ENCODE measurements at places on chromosomes 6 and 20.

DNA sequence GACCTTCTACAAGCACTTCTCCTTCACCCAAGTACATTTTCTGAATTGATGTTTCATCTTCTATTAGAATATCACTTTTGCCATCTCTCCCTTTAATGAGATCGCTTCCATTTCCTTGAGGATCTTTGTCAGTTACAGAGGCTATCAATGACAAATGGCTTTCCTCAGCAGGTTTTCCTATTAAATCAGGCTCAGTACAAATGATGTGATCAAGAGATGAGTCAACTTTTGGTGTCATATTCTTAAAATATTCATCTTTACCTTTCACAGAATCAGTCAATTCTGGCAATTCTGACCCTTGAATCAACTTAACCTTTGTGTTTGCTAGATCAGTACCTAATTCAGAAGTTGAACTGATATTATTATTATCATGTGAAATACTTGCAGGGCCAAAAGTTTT is 37.3 kb downstream of the DST start:
- no peak overlapping the region for H3K27ac ChIP-seq
- H3K36me3 ChIP-seq, result peaks cover 23% of the 10 kb centered on the region
- H3K4me3 ChIP-seq, result no peak overlapping the region
- H3K27me3 ChIP-seq, result no peaks in the 10 kb centered on the region
- H3K4me1 ChIP-seq, result no peaks in the 10 kb centered on the region

DNA sequence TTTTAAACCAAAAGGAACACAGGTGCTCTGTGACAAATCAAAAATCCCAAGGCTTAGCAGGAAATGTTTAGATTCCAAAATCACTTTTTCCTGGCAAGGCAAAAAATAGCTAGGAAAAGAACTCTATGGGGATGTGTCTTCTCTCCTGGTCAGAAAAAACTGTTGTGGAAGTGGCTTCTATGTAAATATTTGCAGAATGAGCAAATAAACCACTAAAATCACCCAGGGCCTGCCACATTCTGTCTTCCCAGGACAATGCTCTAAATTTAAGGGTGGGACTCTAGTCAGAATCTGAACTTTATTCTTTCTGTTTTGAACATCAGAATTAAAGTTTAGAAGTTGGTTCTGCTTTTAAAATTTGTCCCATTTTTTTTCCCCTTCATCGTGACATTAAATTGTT is 29.3 kb downstream of the GCM1 start:
- H3K27ac ChIP-seq, result no peak overlapping the region
- H3K36me3 ChIP-seq, result no peaks in the 10 kb centered on the region

- H3K4me1 ChIP-seq, result no peaks in the 10 kb centered on the region
- no peak overlapping the region for H3K4me3 ChIP-seq
- H3K27ac ChIP-seq, result no peak overlapping the region
- DNase-seq, result no peak
- no peaks in the 10 kb centered on the region for H3K27me3 ChIP-seq
Observed at GRCh38 chr20:13441388-13441787, 197.3 kb downstream of the TASP1 start.

- H3K4me3 ChIP-seq, result no peak overlapping the region
- no peak for DNase-seq
- H3K4me1 ChIP-seq, result no peaks in the 10 kb centered on the region
- H3K27ac ChIP-seq, result no peak overlapping the region
Observed at GRCh38 chr20:16216227-16216913, 356.9 kb downstream of the KIF16B start.

DNA sequence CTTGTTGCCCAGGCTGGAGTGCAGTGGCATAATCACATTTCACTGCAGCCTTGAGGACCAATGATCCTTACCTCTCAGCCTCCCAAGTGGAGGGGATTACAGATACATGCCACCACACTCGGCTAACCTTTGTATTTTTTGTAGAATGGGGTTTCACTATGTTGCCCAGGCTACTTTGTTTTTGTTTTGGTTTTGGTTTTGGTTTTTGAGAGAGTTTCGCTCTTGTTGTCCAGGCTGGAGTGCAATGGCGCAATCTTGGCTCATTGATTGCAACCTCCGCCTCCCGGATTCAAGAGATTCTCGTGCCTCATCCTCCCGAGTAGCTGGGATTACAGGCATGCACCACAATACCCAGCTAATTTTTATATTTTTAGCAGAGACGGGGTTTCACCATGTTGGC is 105.5 kb downstream of the BMP7 start:
- no peaks in the 10 kb centered on the region for H3K36me3 ChIP-seq
- H3K27ac ChIP-seq, result no peak overlapping the region
- H3K4me3 ChIP-seq, result no peak overlapping the region
- DNase-seq, result no peak
- no peaks in the 10 kb centered on the region for H3K27me3 ChIP-seq

GRCh38 chr6:163554663-163555062 is 140.1 kb downstream of the QKI start:
- no peaks in the 10 kb centered on the region for H3K36me3 ChIP-seq
- H3K27me3 ChIP-seq, result no peaks in the 10 kb centered on the region
- no peak for DNase-seq
- no peaks in the 10 kb centered on the region for H3K4me1 ChIP-seq
- H3K27ac ChIP-seq, result no peak overlapping the region

DNA sequence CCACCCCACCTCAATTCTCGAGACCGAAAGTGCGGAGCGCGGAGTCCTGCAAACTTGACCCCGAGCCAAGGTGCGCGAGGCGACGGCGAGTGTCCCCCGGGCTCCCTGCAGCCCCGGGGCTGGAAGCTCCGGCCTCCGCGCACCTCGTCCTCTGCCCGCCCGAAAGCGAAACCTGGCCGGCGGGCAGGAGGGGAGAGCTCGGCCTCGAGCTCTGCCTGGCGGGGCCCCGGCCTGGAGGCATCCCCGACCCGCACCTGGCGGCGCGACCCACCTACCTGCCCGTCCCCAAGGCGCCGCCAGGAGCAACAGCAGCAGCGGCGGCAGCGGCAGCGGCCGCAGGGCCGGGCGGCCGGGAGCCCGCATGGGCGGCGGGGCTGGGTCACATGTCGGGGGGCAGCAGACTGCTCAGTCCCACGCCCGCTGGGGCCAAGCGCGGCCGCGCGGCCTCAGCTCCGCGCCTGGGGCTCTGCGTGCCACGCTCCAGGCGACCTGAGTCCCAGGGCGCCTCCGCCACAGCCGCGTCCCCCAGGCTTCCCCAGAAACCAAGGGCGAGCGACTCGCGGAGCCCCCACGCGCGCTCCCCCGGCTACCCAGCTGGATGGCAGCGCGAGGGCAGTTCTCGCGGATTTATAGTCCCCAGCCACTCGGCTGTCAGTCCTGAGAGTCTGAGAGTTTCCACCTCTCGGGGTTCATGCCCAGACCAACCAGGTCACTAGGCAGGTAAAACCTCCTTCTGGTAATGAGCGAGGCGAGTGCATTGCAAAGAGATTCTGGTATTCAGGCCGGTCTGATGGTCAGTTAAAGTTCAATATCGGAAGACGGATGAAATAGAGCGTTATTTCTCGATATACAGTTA is at the start of gene IL20RA:
IL20RA (minus strand) TSS at position 600 of the 856 bp plus-strand sequence; CDS start at position 363, 237 bp downstream.
- no peaks in the 10 kb centered on the region for H3K36me3 ChIP-seq
- H3K27ac ChIP-seq, result peak within 1 kb of the TSS; percentile 43
- no peak for DNase-seq
- H3K4me1 ChIP-seq, result peaks cover 15% of the 10 kb centered on the region

DNA sequence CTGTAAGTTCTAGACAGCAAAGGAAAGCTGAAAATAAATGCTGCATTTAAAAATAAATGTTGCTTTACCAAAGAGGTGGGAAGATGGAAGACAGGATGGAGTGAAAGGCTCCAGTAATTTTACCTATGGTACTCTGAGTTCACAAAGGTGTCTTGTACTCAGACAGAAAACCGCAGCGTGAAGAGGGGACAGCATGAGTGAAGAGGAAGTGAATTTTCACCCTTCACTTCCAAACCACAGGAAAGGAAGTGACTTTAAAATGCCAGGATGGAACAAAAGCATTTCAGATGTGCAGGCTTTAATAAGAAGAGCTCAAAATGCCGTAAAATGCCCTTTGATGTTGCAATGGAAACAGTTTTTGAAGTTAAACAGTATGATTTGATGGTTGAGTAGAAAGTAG is 91.2 kb upstream of the TINAG start:
- H3K4me3 ChIP-seq, result no peak overlapping the region
- DNase-seq, result no peak
- no peak overlapping the region for H3K27ac ChIP-seq
- no peaks in the 10 kb centered on the region for H3K36me3 ChIP-seq
- H3K4me1 ChIP-seq, result no peaks in the 10 kb centered on the region

- no peak for DNase-seq
- no peaks in the 10 kb centered on the region for H3K36me3 ChIP-seq
- no peak overlapping the region for H3K27ac ChIP-seq
- no peaks in the 10 kb centered on the region for H3K4me1 ChIP-seq
- no peak overlapping the region for H3K4me3 ChIP-seq
- no peaks in the 10 kb centered on the region for H3K27me3 ChIP-seq
Observed at GRCh38 chr6:112188906-112189305, 65.5 kb downstream of the LAMA4 start.

DNA sequence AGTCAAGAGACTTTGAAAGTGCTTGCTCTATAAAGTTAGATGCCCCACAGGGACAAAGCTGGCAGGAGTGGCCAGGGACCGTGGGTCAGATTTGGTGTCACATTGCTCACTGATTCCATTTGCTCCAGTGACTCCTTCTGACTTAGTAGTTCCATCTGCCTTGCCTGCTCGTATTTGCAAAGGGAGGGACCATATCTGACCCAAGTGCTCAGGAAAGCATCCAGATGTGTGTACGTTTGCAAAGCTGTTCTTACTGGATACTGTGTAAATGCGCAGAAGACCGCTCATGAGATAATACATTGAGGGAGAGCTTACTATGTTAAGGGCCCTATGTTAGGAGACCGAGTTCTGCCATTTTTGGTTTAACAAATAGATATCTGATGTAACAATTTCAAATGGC is 21.2 kb upstream of the CCN6 start:
- no peak overlapping the region for H3K27ac ChIP-seq
- 0 out of 2 replicates have a peak, but pooled peaks cover 4% of the 10 kb centered on the region for H3K27me3 ChIP-seq
- H3K4me3 ChIP-seq, result no peak overlapping the region
- H3K36me3 ChIP-seq, result no peaks in the 10 kb centered on the region

DNA sequence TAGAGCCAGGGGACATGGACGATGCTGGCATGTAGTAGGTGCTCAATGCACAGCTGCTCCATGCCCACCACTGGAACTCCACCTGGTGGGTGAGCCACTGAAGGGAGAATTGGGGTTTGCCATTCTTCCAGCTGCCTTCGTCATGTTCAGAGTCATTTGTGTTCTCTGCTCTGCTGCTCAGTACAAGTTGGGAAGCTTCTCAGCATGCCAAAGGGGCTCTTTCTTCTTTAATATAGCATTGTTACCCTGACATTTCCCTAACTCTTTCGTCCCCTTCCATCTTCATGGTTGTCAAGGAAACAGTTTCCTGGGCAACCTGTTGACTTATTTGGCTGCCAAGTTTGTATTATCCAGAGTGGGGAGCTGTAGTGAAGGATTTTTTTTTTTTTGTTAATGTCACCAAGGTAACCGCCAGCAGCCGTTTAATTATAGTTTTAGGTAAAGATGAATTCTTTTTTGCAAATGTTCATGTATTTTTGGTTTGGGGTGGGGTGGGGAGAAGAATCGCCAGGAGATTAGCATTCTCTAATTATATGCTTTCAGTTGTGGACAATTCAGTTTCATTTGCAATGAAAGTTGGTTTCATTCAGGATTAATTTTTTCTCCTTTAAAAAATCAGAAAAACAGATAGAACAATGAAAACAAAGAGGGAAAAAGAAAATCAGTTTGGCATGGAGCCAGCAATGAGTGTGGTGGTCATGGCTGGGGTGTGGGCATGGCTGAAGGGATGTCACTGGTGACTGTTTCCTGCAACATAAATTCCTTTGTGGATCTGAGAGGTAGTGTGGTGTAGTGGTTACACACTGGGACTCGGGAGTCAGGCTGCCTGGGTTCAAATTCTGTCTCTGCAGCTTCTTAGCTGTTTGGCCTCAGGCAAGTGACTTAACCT is 73.0 kb upstream of the KCNG1 start:
- no peak overlapping the region for H3K4me3 ChIP-seq
- H3K27me3 ChIP-seq, result peaks cover 53% of the 10 kb centered on the region
- no peaks in the 10 kb centered on the region for H3K4me1 ChIP-seq
- DNase-seq, result no peak
- no peak overlapping the region for H3K27ac ChIP-seq

DNA sequence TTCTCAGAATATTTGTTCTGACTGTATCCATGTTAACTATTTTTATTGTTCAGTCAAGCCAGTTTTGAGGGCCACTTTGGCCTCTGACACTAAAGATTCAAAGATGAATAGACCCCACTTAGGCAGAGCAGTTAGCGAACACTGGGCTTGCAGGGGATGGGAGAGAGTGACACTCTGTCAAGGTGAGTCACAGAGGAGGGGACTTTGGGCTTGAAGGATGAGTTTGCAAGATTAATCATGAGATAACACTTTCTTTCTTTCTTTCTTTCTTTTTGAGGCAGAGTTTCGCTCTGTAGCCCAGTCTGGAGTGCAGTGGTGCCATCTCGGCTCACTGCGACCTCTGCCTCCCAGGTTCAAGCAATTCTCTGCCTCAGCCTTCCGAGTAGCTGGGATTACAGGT is 46.4 kb downstream of the SPATA2 start:
- no peaks in the 10 kb centered on the region for H3K4me1 ChIP-seq
- no peak for DNase-seq
- H3K4me3 ChIP-seq, result no peak overlapping the region
- H3K27ac ChIP-seq, result no peak overlapping the region
- no peaks in the 10 kb centered on the region for H3K27me3 ChIP-seq

DNA sequence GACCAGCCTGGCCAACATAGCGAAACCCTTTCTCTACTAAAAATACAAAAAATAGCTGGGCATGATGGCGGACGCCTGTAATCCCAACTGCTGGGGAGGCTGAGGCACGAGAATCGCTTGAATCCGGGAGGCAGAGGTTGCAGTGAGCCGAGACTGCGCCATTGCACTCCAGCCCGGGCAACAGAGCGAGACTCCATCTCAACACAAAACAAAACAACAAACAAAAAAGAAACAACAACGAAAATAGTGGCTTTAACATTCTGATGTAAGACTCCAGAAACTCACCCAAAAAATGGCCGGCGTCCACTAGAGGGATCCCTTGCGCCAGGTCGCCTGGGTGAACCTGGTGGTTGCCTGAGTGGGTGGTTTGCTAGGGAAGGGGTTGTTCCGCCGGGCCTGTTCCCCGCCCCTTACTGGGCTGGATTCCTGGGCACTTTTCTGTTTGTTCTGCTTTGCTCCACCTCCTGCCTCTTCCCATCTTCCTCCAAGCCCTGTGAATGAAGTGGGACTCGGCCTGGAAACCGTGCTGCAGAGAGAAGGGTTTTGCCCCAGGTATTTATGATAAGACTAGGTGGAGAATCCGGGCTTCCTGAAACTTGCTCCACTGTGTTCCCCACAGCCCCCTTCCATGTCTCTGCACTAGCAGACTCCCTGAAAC is 1.5 kb downstream of the PABPC1L start:
- no peaks in the 10 kb centered on the region for H3K27me3 ChIP-seq
- H3K27ac ChIP-seq, result peak overlapping the region; percentile 3
- DNase-seq, result peak; percentile 69
- peaks cover 36% of the 10 kb centered on the region for H3K36me3 ChIP-seq

- no peaks in the 10 kb centered on the region for H3K4me1 ChIP-seq
- H3K27me3 ChIP-seq, result no peaks in the 10 kb centered on the region
- H3K36me3 ChIP-seq, result no peaks in the 10 kb centered on the region
- no peak overlapping the region for H3K4me3 ChIP-seq
- no peak for DNase-seq
Observed at GRCh38 chr6:13422681-13423221, 64.6 kb downstream of the GFOD1 start.
